ENCODE measurements at places on chromosomes 7 and 10.

- no peak for DNase-seq
Measured at GRCh38 chr10:98417481-98417959, 2.5 kb upstream of the PYROXD2 start.

- DNase-seq, result peak; percentile 75
Measured at GRCh38 chr7:41940760-41941343, 238.0 kb upstream of the INHBA start.

GRCh38 chr10:78436706-78437406 lies 403.2 kb downstream of the RPS24 start:
- no peak for DNase-seq

DNA sequence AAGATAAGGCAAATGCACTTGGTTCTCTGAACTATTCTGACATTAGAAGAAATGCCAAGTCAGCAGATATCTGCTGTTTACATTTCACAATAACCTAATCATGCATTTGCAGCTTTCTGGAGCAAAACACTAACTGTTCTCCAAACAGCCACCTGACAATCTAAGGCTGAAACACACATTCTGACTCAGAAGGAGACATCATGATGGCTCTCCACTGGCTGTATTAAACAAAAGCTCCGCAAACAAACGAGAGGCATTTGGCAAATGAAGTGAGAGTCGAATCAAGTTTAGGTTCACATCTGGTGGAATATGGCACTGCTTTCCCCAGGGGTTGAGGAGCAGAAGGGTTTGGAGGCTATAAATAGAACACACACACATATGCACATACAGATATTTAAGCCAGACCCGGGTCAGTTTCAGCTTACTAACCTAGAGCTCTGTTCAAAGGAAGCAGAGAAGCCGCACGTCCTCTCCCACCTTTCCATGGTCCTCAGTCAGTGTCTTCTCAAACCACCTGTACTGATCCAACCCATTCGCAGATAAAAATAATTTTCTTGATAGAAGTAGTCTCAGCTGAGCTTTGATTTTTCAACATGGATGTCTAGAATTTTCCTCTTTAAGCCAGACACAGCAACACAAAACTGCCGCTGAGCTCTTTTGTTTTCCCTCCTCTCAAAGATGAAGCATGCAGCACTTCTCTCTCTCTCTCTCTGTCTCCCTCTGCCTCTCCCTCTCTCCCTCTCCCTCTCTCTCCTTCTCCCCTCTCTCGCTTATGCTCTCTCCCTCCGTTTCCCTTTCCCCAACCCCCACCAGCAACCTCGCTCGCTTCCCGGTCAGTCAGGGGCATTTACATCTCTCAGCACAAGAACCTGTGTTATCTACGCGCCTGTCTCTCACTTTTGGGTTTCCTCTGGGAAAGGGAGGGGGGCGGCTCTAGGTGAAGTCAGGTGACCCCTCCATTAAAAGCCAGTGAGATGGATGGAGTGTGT lies 682.8 kb downstream of the MAGI2 start:
- DNase-seq, result no peak

GRCh38 chr7:70230761-70231160 lies 632.5 kb downstream of the AUTS2 start:
- no peak for DNase-seq

- no peak for DNase-seq
Measured at GRCh38 chr7:40200791-40201190, 66.0 kb downstream of the SUGCT start.

- no peak for DNase-seq
Measured at GRCh38 chr7:1290679-1291356, 58.1 kb downstream of the UNCX start.

DNA sequence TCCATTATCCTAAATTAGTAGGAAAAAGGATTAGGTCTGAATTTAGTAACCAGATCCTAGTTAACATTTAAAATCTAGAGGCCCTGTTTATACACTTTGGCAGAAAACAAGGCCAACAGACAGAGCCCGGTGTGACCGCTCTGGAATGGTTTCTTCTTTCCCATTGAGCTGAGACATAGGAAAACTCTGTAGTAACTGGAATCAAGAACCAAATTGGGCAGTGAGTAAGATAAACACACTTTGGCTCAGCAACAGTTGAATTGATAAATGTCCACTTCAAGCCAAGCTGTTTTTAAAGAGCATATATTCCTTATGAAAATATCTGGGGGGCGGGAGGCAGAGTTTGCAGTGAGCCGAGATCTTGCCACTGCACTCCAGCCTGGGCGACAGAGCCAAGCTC lies 343.7 kb upstream of the SEMA3A start:
- DNase-seq, result no peak

DNA sequence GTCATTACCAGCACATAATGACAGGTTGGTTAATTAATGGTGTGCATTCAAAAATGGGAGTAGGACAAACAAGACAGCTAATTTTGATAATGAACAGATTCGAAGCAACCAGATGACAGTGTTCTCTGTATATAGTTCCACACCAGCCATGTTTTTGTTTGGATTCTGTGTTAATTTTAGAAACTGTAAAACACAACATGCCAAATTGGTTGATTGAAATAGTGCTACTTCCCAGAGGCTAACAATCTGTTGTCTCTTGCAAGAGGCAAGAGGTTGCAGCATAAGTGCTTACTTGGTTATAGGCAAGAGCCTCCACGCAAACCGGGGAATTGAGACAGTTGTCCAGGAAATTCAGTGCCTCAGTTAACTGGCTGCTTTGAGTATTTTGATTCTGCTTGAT lies 170.2 kb upstream of the HABP2 start:
- DNase-seq, result no peak

DNA sequence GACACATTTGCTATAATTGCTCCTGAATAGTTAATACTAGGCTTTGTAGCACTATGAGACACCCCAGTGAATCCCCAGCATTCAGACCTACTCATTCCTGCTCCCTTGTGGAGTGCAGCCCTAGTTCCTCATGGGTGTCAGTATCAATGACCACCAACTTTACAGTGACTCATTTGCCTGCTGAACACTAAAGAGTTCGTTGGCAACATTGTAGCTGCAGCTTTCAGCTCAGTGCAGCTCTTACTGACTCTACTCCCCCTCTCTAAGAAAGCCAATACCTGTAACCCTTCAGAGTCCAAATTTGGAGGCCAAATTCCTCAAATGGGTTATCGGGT lies 127.1 kb upstream of the MTPN start:
- no peak for DNase-seq

DNA sequence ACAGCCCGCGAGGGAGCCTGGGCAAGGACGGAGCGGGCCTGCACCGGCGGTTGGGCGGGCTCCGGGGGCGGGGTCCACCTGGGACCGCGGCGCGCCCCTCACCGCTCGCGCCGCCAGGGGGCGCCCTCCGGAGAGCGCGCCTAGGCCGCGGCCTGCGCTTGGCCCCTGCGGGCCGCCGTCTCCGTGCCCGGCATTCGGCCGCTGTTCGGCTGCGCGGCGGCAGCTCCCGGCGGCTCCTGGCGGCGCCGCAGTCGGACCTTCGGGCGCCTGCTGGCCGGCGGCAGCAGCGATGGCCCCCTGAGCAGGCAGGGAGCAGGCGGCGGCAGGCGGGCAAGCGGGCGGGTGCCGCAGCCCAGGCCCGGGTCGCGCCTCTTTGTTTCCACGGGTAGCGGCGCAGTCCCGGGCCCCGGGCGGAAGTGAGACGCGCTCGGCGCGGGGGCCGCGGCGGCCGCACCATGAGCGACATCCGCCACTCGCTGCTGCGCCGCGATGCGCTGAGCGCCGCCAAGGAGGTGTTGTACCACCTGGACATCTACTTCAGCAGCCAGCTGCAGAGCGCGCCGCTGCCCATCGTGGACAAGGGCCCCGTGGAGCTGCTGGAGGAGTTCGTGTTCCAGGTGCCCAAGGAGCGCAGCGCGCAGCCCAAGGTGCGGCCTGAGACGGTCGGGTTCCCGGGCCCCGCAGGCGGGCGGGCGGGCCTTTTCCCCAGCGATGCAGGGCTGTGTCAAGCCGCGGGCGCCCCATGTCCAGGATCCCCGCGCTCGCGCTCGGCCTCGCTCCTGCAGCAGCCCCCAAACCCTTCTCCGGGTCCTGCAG lies at the start of gene INTS15:
Gene INTS15, plus strand, starts transcription at position 193 of the 816 bp plus-strand sequence. Its CDS starts 263 bp downstream, at position 456.
- DNase-seq, result peak; percentile 96

- DNase-seq, result no peak
Measured at GRCh38 chr7:83941300-83941699, 253.3 kb downstream of the SEMA3A start.

DNA sequence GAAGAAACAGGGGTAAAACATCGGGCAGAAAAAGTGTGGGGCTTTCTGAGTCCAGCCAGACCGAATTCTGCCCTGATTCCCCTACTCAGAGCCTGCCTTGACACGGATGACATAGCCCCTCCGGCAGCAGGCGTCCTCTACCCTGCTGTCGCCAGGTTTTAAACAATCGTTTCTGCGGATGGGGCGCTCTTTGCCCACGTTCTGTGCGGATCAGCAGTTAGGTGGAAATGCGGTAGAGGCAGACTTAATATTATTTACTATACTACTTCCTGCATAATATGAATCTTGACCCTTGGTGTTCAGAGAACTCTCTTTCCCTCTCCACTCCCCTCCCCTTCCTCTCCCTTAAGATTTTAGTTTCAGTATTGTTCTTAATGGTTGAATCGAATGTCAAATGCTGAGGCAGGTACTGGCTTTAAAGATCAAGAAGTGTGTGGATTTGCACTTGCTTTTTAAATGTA lies 2.4 kb downstream of the GATA3 start:
- DNase-seq, result peak; percentile 79

DNA sequence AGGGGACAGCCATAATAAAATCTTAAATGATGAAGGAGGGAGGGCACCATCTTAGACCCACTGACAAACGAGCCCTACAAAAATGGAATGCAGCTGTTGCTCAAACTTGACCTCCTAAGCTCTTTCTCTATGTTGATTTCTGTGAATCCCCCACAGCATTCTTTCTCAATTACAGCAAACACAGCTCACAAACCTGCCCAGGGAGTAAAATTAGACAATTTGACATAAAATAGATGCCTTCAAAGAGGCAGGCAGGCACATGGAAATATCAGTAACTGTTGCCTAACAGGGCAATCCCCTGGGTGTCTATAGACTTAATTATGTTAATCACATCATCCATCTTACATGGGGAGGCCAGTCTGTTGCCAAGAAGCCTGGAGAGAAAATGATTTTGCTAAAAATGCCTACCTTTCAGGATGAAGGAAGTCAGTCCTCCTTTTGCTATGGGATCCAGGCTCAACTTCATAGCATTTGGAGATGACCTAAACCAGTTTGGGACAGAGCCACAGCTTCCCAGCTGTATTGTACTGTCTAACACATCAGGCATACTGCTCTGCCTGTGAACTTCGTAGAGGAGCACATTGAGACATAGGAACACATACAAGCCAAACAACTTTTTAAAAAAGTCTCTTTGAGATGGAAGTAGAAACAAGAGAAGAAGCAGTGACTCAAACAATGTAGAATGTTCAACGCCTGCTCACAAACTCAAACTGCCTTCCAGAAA lies 1177.4 kb downstream of the SORCS1 start:
- DNase-seq, result no peak

DNA sequence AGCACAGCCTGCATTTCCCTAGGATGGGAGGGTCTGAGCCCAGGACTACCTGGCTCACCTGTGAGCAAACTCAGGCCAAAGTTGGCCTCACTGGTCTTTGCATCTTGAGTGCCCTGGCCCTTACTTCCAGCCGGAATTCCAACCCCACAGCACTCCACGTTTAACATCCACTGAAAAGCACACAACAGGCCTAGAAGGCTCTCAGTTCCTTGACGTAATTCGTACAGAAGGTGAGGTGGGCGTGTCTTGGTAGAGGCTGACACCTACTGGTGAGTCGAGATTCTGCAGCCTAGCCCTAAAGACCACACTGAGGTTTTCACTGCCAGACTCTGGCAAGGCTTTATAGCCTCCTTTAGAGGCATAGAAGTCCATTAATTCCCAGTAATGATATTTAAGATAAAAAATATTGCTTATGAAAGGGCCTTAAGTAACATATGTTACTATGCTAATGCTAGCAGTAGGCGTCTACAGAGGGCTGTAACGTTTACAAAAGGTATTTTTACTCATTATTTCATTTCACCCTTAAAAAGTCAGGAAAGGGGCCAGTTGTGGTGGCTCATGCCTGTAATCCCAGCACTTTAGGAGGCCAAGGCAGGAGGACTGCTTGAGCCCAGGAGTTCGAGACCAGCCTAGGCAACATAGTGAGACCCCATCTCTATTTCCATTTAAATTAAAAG lies 95.8 kb downstream of the HIP1 start:
- DNase-seq, result peak; percentile 84

- DNase-seq, result no peak
Measured at GRCh38 chr7:7327423-7327822, 145.1 kb downstream of the C1GALT1 start.

DNA sequence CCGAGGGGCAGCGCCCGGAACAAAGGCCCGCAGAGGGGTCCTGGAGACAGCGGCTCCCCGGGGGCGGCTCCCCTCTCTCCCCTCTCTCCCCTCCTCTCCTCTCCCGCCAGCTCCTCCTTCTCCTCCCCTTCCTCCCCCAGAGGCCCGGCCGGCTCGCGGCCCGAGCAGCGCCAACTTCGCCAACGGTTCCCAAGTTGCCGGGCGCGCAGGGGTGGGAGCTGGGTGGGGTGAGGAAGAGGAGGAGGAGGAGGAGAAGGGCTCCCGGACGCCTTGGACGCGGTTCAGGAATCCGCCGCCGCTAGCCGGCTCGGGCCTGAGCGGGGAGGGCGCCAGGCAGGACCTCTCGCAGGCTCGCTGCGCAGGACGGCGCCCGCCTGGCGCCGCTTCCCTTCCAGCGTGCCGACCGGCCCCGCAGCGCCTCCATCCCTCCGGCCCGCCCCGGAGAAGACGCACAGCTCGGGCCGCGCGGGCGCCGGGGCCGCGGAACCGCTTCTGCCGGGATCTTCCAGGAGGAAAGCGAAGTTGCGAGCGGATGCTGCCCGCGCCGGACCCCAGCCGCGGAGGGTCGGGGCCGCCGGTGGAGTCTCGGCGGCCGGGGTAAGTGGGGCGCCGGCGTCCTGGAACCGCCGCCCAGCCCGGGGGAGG lies at the start of gene CHST3:
Gene CHST3, plus strand, starts transcription at position 298 of the 645 bp plus-strand sequence. CDS start 41,448 bp downstream, outside the sequence.
- peak; percentile 59 for DNase-seq

GRCh38 chr7:116122972-116123595 lies 87.3 kb upstream of the TES start:
- peak; percentile 22 for DNase-seq

- no peak for DNase-seq
Measured at GRCh38 chr7:133629701-133630100, 376.8 kb downstream of the EXOC4 start.

- DNase-seq, result no peak
Measured at GRCh38 chr10:6405713-6406112, 174.4 kb downstream of the PRKCQ start.

DNA sequence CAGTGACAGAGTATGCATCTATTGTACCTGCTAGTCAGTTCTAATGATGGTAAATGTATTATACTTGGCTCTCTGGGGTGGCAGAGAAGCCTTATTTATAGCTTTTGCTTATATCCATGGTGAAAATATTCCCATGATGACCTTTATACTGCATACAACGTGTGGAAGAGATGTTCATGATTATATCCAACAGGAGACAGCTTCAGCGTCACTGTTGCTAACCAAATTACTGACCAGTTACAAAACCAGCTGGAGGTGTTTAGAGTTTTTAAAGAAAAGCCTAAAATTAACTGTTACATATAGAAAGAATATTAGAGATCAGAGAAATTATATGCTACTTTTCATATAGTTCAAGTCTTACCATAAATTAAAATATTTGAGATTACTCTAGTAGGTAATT lies 280.8 kb downstream of the ETV1 start:
- no peak for DNase-seq

- DNase-seq, result no peak
Measured at GRCh38 chr10:117860135-117860534, 186.6 kb downstream of the RAB11FIP2 start.

- DNase-seq, result no peak
Measured at GRCh38 chr7:5523052-5523711, 99.5 kb upstream of the TNRC18 start.

GRCh38 chr7:92020636-92021035 lies 80.0 kb downstream of the AKAP9 start:
- no peak for DNase-seq

GRCh38 chr7:16271990-16272665 lies 149.2 kb downstream of the CRPPA start:
- DNase-seq, result no peak
